ENCODE measurements at places on chromosomes 1 and 21. TPM values are rescaled to one million over a fixed set of nuclear protein-coding genes. Genes with fewer than 3 reads are reported as not detected.

The C1QB gene
- total RNA-seq = not detected

The KCND3 gene
- under 0.01 TPM for total RNA-seq

The LGALS8 gene
- total RNA-seq = 61.1 TPM

The CATSPERE gene
- 2.4 TPM for total RNA-seq

The UMODL1 gene
- not detected for total RNA-seq

The PKP1 gene
- 48.3 TPM for total RNA-seq

The OR14A2 gene
- total RNA-seq = not detected

The PLPPR5 gene
- not detected for total RNA-seq

The SYDE2 gene
- total RNA-seq = 4.7 TPM

The GJA8 gene
- total RNA-seq = not detected

The SLAMF6 gene
- not detected for total RNA-seq

The SPATA45 gene
- total RNA-seq = not detected

The IGSF3 gene
- 120 TPM for total RNA-seq

The ZBTB8A gene
- total RNA-seq = 10.5 TPM

The TRIM67 gene
- not detected for total RNA-seq

The OR10R2 gene
- total RNA-seq = not detected

The SEMA6C gene
- 20.8 TPM for total RNA-seq

The RHEX gene
- not detected for total RNA-seq

The CLCNKB gene
- total RNA-seq = 0.43 TPM

The MYBPH gene
- not detected for total RNA-seq

The IGSF9 gene
- total RNA-seq = 7.7 TPM

The KLHDC7A gene
- total RNA-seq = not detected

The EPHA2 gene
- total RNA-seq = 28.6 TPM

The FMOD gene
- under 0.01 TPM for total RNA-seq

The C2CD4D gene
- total RNA-seq = 0.33 TPM

The S100A2 gene
- 8.2 TPM for total RNA-seq

The ETV3L gene
- not detected for total RNA-seq

The SPATA46 gene
- not detected for total RNA-seq

The HPDL gene
- total RNA-seq = 1.3 TPM

The GUCA2A gene
- total RNA-seq = not detected

The PIGV gene
- total RNA-seq = 29.8 TPM

The PYHIN1 gene
- not detected for total RNA-seq

The SH3D21 gene
- 46.3 TPM for total RNA-seq

The GJB4 gene
- 1.7 TPM for total RNA-seq

The AGT gene
- not detected for total RNA-seq

The SELENBP1 gene
- total RNA-seq = 2.0 TPM

The FRRS1 gene
- total RNA-seq = 10.1 TPM

The TMEM82 gene
- not detected for total RNA-seq

The FCGR1A gene
- not detected for total RNA-seq

The KCNJ9 gene
- total RNA-seq = not detected

The ZMYND12 gene
- 6.3 TPM for total RNA-seq

The KCNH1 gene
- total RNA-seq = under 0.01 TPM

All from placental epithelial cell (primary cell).